ENCODE measurements at places on chromosomes 7 and 10.

DNA sequence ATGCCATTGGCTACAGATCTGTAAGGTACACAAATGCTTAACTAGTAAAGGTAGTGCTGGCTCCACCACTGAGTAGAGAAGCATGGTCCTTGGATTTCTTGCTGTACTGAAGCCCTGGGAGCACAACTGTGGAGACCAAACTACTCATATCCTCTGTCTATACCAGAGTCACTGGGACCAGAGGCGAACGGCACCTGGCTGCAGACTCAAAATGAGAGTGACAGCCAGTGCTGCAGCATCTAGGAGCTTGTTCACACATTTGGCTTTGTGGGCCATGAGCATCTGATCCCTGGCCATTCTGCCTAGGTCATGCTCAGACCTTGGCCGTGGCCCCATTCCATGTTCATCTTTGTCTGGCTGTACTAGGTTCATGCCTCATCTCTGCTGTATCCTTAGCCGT is 31.9 kb downstream of the LRRC18 start:
- no peak for DNase-seq

DNA sequence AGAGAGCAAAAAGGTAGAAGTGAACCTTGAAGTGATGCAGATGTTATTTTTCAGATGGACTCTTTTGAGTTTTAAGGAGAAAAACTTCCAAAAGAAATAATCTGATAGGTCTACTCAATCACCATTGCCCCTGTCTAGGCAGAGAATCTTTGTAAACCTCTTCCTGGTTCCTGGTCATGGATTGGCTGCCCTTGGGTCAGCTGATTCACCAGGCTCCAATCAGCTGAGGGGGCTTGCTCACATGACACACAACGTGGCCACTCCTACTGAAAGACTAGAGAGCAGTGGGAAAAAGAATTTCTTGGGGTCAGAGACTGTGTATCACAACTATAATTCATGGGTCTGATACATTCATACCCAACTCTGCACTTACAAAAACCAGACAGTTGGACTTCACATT is 20.0 kb upstream of the JCAD start:
- DNase-seq, result no peak

GRCh38 chr7:142030848-142031247 is 35.2 kb downstream of the MGAM start:
- DNase-seq, result no peak

DNA sequence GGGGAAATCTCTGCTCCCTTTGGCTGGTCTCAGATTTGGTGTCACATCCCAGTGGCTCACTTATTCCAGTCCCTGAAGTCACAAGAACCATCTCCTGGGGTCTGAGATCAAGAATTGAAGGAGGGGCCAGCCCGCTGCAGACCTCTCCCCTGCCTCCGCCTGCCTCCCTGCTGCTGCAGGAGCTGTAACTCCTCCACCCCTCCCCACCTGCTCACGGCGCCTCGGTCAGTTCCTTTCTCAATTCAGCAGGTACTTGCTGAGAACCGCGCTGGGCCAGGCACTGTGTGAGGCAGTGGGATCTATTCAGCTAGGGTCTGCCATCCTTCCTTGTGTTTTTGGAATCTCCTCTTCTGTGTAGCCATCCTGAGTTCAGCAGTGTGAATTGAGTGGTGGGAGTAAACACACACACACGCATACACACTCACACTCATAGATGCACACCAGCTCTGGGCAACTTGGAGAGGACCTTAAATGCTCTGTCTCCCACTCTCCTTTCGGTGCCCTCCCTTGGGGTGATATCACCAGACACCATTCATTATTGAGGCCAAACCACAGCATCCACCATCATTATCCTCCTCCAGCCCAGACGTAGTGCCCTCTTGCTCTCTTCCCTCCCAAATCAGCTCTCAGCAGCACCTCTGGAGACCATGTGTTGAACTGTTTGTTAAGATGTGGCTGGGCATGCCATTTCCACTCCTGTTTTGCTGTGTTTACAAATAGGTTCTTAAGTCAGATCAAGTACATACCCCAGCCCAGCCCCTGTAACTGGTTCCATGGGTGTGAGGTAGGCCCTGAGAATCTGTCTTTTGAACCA is 22.0 kb upstream of the ANKRD2 start:
- no peak for DNase-seq

GRCh38 chr7:2820508-2820934 is 23.6 kb downstream of the GNA12 start:
- DNase-seq, result no peak

GRCh38 chr7:7329326-7329725 is 147.0 kb downstream of the C1GALT1 start:
- DNase-seq, result no peak
